T-helper 17 cell (primary cell): ENCODE measurements at places on chromosomes 7 and 10.

GRCh38 chr7:89123871-89124270, 328.3 kb upstream of the TEX47 start:
- no peak for DNase-seq

DNA sequence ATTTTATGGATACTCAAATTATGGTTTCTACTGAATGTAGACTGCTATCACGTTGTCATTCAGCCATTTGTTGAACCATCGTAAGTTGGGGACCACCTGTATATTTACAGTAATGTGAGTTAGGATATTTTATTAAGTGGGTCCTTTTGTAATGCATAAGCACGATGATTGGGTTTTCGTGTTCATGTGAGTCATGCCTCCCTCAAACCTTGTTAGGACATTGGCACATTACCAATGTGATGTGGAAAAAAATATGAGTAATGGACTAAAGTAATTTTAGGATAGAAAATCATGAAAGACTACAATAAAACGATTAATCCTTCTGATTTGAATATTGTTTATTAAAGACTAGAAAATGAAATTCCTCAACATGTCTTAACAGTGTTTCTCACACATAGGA, 8.7 kb downstream of the SMC3 start:
- DNase-seq: no peak

DNA sequence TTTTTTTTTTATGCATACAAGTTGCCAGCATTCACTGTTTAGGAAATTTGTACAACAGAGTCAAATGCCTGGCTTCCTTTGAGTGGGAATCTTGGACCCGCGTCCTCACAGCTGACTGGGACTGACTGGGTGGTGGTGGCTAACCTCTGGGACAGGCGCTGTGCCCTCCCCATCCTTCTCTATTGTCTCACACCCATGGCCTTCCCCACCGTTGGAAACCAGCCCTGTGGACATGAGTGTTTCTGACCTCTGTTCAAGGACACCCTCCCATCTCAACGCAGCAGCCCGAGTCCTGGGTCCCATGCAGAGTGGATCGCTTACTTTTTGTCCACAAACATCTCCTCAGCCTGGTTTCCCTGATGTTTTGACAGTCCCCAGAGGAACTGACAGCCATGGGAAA, 125.1 kb upstream of the PPIF start:
- DNase-seq: no peak

DNA sequence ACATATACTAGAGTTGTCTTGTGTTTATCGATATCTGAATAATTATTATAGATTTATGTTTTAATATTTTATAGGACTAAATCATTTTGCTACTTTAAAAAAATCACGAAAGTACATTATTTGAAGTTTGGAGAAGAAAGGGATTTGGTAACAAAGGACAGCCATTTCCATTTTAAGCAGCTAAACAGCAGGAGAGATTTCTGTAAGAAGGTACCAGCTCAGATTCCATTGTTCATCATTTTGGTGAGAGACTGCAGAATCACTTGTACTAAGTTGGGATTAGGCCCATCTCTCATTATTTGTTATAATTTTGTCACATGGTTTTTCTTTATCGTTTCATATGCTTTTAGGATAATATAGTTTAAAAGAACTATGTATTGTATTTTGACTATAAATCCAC, 46.7 kb downstream of the PALS2 start:
- no peak for DNase-seq

GRCh38 chr10:86447432-86447831, 74.2 kb downstream of the WAPL start:
- DNase-seq: no peak

DNA sequence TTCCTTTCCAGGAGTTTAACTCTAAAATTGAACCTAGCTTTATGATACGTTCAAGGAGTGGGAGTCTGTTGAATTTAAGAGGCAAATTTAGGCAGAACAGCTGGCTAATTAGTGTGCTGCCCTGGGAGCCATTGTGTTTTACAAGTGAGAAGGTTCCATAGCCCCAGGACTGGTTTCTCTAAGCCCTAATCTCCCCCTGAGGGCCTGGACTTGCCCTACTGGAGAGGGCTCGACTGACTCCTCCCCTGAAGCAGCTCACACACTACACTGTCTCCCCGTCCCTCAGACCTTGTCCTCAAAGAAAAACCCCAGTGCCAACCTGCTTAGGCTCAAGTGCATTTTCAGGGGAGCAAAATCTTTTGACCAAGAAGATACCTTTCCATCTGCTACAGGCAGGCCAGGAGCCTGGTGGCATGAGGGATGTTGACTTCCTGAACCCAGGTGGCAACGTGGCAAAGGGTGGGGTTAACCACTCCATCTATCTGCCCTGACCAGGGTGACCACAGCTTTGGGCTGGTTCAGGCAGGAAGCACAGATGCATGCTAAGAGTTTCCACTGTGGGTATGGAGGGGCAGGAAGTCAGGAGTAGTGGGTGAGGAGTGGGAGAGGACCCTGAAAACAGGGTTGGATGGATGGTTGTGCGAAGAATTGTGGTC, 68.9 kb upstream of the CARD11 start:
- DNase-seq: no peak

GRCh38 chr10:27464993-27465392, 39.1 kb upstream of the RAB18 start:
- DNase-seq: no peak

GRCh38 chr7:42071372-42072261, 165.4 kb downstream of the GLI3 start:
- no peak for DNase-seq
